ENCODE measurements at places on chromosomes 7 and 10.

DNA sequence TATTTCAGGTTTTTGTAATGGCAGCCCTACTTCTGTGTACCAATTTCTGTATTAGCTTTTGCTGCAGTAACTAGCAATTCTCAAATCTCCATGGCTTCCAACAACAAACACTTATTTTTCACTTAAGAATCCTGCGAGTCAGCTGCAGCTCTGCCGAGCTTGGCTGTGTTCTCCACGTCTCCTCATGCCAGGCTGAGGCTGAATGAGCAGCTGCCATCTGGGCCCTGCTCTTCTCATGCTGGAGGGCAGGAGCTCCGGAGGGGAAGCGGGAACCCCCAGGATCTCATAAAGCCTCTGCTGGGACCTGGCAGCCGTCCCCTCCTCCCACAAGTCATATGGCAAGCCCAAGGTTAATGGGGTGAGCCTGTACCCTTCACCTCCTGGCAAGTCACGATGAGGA is 591.1 kb downstream of the SDK1 start:
- no peak for DNase-seq

GRCh38 chr7:19815546-19815945 is 42.1 kb upstream of the TMEM196 start:
- DNase-seq = no peak

GRCh38 chr10:629186-629998 is 60.1 kb downstream of the DIP2C start:
- DNase-seq = no peak

- no peak for DNase-seq
Observed at GRCh38 chr7:148211740-148212151, 378.8 kb upstream of the C7orf33 start.

DNA sequence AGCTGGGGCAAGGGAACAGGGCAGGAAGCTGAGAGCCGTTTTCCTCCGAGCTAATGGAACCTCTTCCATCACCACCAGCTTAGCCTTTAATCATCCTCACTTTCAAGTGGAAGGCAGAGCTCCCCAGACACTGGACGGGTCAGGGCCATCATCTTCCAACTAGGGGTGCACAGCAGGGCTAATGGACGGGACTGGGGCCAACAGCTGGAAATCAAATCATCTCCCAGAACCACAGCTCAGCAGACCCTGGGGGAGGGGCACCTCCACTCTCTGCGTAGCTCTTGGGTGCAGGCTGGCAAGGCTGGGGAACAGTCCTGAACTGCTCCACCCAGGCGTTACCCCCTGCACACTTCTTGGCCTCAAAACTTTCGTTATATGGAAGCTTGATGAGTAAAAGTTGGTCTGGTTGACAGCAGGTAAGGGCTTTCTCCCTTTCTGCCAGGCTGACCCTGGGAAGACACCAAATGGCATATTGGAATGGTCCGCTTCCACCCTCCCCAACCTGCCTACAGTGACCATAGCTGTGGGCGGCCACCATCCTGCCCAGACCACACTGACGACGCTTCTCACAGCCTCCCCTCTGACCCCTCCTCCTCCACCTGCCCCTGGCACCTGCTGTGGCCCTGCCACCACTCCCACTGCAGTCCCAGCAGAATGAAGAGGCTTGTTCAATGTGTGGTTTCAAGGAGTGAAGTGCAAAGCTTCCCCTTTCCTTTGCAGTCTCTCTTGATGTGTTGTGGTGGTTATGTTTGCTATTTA is 51.7 kb upstream of the RET start:
- DNase-seq = no peak

DNA sequence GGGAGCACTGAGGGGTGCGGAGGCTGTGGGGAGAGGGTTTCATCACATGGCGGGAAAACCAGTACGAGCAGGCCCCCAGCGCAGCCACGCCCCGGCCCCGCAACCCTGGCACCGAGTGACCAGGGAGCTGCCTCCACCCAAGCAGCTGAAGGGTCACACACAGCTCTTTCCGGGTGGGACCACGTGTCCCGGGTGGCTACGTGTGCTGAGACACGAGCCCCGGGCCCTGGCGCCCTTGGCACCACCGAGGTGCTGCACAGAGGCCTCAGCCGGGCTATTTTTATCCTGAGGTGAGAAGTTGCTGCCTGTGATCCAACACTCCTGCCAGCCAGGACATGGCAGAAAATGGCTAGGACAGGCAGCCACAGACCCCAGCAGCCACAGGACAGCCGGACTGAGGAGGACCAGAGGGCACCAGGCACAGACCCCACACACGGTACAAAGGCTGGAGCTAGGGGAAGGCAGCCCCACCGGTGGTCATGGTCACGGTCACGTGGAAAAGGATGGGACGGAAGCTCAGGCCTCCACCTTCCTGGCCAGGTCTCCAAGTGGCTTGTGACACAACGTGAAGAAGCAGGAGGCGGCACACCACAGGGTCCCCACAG is 223.7 kb downstream of the MAD1L1 start:
- DNase-seq = peak; percentile 69

- DNase-seq = no peak
Observed at GRCh38 chr7:155570171-155570958, 24.0 kb upstream of the CNPY1 start.

GRCh38 chr10:89643431-89643811 is 1.6 kb downstream of the PANK1 start:
- DNase-seq = no peak

GRCh38 chr10:52318822-52319464 is 4.9 kb downstream of the DKK1 start:
- DNase-seq = no peak

GRCh38 chr10:96073722-96074121 is 30.3 kb downstream of the CCNJ start:
- DNase-seq = no peak

DNA sequence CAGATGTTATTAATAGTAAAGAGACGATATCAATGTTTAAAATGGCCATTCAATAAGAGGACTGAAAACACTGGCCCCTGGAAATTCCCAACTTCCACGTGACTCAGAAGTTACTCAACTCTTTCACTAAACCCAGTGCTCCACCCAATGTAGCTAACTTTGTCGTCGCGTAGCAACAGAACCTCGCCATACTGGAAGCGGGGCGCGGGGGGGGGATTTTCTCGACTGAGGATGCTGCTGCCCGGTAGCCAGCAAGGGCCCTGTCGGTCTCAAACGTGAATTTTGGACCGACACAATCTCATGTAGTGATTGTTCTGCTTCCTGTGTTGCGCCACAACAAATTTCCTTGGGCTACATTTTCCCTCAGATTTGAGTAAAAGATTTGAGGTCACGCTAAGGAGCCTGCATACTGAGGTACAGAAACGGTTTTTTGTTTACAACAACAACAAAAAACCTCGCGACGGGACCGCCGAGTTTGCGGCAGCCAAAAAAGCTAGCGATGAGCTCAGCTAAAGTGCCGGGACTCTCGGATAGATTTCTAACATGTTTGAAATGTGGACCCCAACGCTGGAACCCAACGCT is 977 bp upstream of the SFR1 start:
- peak; percentile 96 for DNase-seq

DNA sequence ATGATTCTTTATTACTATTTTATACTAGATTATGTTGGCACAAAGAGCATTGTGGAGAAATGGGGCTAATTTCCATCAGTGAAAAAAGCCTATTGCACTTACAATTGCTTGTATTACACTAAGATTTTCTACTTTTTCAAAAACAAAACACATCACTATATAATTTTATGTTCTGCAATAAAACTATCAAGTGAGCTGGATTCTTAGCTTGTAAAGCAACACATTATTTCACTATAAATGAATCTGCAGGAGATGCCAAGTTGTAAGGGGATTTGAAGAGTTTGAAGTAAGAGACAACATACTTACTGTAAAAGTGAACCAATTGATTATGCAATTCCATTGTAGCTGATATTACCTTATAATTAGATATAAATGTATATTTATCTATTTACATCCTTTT is 333.3 kb upstream of the SEMA3D start:
- DNase-seq = no peak

- DNase-seq = no peak
Observed at GRCh38 chr10:14736043-14736442, 38.7 kb downstream of the FAM107B start.

DNA sequence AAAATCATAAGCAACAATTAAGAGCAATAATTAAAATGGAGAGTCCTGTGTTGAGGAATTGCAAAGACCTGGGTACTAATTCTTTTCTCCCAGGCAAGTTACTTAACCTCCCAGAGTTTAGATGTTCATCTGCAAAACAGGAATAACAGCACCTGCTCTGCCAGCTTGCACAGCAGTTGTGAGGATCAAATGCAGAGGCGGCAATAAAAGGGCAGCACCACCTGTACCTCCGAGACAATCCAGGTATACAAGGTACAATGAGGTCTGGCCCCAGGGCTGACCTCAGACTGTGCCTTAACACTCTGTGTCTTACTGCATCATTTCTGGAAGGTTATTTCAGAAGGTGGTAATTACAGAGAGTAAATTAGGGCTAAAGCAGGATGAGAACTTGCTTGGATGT is 14.5 kb upstream of the FAM204A start:
- no peak for DNase-seq

GRCh38 chr7:108135446-108136190 is 5.5 kb upstream of the LAMB4 start:
- DNase-seq = peak; percentile 28

DNA sequence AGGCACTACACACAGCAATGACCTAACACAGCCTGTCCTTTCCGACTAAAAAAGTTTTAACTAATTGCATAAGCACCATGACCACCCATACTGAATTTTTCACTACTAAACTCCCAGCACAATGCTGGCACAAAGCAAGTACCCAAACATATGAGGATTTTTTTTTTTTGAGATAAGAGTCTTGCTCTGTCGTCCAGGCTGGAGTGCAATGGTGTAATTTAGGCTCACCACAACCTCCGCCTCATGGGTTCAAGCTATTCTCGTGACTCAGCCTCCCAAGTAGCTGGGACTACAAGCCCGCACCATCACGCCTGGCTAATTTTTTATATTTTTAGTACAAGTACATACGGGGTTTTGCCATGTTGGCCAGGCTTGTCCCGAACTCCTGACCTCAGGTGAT is 5.1 kb downstream of the UBE2H start:
- DNase-seq = no peak

DNA sequence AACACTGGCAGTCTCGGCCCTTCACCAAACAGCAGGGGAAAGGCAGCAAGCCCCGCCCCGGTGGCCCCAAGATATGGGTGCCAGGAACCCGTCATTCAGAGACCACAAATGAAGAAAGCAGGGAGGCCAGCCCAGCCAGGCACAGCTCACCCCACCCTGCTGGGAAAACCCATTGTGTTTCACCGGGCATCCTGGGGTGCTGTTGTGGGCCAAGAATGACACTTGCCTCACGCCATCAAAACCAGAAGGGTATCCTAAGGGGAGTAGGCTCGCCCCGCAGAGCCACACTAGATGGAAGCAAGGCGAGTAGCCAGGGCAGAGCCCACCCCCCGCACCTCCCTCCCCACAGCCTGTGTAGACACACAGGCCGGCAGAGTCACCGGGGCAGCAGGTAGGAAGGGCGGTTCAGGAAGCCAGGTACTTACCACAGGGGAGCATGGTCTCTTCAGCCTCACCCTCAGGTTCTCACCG is 72.5 kb upstream of the KCNMA1 start:
- DNase-seq = no peak

DNA sequence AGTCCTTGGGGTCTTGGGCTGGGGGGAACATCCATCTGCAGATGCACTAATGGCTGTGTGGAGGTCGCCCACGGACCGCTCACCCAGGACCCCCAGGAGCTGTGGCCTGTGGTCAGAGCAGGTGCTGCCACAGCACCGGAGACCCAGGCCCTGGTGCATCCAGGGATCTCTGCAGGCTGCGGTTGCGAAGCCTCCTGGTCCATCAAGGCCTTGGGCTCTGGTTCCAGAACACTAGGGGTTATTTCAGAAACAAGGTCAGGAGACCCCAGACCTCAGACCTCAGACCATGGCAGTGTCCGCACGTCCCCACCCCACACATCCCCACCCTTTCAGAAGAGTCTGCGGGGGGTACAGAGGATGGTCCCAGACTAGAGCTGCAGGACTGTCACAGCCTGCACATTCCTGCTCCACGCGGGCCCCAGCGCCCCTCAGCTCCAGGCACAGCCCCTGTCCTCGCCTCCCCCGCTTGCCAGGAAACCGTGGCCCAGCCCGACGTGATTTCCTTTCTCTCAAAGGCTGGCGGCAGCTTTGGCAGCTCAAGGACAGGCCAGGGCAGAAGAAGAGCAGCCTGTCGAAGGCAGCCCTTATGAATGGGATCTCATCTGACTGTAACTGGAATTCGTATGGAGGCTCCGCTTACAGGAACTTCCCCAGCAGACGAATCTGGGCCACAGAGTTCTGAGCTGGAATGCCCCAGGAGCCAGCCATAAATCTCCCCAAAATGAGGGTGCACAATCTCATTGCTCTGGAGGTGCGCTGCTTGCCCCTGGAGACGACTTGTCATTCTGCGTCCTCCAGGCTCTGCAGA is 136.2 kb upstream of the RET start:
- no peak for DNase-seq

DNA sequence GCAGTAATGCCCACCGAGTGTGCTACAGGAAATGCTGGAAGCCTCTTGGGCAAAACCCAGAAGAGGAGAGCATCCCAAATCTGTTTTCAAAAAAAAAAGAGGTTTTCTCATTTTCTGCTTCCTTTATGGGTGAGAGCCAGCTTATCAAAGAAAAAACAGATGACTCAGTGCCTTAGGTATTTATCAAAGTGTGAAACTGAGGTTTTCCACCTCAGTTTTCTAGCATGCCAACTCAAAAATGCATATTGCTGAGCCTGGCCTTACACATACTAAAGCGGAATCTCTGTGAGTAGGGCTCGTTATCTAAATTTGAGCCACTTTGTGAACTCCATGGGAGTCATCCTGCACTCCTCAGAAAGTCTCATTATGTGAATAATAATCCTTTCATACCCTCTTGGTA is 705.1 kb downstream of the SUGCT start:
- DNase-seq = no peak

DNA sequence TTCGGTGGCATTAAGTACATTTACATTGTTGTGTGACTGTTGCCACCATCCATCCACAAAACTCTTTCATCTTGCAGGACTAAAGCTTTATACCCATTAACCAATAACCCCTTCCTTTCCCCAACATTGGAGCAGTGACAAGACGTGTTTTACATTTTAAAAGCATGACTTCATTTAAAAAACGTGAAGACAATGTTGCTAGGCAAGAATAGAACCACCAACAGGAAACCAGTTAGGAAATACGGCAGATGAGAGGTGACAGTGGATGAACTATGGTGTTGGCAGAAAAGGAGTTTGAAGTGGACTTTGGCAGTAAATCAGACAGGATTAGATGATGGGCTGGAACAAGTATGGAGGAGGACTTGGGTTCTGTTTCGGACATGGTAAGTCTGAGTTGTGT is 17.0 kb downstream of the TMEM236 start:
- no peak for DNase-seq

GRCh38 chr10:124523901-124524300 is 62.3 kb downstream of the LHPP start:
- DNase-seq = no peak
